ENCODE measurements at places on chromosomes 6 and 20. TPM values are rescaled to one million over a fixed set of nuclear protein-coding genes. Genes with fewer than 3 reads are reported as not detected.

The POM121L2 gene
- total RNA-seq = not detected

The PRKN gene
- 7.2 TPM for total RNA-seq

The SLC32A1 gene
- total RNA-seq = not detected

The EDN1 gene
- 28.0 TPM for total RNA-seq

The TTLL9 gene
- total RNA-seq = 2.8 TPM

The VGLL2 gene
- total RNA-seq = not detected

The PNPLA1 gene
- total RNA-seq = not detected

The TAF8 gene
- total RNA-seq = 17.8 TPM

The HSF2 gene
- total RNA-seq = 20.7 TPM

The IFNGR1 gene
- total RNA-seq = 125 TPM

The TCP11 gene
- total RNA-seq = not detected

The KIF25 gene
- not detected for total RNA-seq

The C6orf58 gene
- total RNA-seq = not detected

The SLPI gene
- total RNA-seq = 134 TPM
